ENCODE measurements at places on chromosomes 7 and 10.

DNA sequence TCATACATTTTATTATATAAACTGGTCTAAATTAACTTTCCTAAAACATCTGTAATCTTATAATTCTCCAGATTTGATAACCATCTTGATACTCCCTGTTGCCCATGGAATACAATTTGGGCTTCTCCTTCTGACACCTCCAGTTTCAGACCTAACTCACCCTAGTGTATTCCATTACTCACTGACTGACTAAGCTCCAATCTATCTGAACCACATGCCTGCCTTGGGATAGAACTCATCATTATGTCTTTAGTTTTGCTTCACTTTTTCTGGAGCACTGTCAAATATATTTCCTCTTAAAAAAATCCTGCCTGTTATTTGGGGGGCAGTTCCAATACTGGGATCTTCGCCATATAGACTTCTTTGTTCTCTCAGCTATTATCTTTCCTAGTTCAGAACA, 4.9 kb upstream of the FOXP2 start:
- no peak for DNase-seq

GRCh38 chr10:114379631-114380041, 24.7 kb downstream of the AFAP1L2 start:
- DNase-seq: no peak

DNA sequence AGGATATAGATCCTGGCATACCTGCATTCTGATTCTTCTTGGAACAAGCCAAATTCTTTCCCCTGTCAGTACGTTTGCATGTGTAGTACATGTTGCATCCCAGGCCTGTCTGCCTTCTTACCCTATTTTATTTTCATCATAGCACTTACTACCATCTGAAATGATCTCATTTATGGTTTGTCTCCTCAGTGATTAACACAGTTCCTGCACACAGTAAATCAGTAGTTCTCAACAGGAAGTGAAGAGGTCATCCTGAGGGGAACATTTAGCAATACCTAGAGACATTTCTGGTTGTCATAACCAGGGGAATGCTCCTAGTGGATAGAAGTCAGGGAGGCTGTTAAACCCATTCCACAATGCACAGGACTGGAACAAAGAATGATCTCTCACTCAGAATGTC, 38.2 kb upstream of the SLC26A4 start:
- no peak for DNase-seq

- no peak for DNase-seq
These were observed 133.7 kb upstream of the CTBP2 start for GRCh38 chr10:125294109-125294508.

DNA sequence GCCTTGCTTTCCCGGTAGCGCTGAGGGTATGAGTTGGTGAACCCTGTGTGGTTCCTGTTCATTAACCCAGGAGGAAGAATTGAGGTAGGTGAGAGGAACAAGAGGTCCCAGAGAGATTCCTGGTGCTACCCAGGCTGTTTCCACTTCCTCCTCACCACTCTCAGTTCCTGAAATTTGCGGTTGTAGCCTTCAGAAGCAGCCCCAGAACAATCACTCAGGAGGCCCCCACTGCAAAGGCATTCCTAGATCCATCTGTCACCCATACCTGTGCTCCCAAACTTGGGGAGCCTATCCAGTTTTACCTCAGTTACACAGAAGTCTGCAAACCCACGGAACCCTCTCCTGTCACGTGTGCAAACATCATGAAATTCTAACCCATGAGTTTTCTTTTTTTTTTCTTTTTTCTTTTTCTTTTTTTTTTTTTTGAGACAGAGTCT, 9.0 kb upstream of the PIP4K2A start:
- no peak for DNase-seq

DNA sequence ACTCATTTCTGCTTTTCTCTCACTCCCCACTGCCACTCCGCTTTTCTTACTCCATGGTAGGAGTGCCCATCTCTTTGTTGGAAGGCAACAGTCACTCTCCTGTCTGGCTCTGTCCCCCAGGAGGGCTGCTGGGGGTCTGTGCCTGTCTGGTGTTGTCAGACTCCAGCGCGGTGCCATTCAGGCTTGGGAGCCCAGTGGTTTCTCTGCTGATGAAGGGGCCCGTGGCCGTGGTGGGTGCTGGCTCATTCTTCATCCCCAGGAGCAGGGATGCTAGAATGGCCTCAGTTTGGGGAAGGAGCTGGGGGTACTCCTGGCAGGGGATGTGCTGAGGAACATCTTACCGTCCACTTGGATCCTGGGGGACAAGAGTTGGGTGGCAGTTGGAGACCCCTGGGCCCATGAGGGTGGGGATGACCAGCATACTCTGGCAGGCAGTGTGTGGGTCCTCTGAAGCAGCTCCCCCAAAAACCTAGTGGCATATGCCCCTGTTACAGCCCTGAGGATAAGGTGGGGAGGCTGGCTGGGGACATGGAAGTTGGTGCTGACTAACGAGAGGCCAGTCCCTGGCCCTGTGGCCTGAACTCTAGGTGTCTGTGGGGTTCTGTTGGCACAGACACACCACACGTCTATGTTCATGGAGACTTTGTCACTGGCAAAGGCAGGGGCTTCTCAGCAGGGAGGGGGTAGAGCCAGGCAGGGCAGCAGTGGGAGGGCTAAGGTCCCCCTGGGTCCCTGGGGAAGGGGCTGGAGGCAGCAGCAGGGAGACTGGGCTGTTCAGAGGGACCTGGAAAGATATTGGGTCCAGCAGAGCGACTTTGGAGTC, 102.8 kb upstream of the RET start:
- no peak for DNase-seq
